Large intestine (tissue), 12 donors: ENCODE measurements at places on chromosomes 11 and 22. TPM values are rescaled to one million over a fixed set of nuclear protein-coding genes. Genes with fewer than 3 reads are reported as not detected.

DNA sequence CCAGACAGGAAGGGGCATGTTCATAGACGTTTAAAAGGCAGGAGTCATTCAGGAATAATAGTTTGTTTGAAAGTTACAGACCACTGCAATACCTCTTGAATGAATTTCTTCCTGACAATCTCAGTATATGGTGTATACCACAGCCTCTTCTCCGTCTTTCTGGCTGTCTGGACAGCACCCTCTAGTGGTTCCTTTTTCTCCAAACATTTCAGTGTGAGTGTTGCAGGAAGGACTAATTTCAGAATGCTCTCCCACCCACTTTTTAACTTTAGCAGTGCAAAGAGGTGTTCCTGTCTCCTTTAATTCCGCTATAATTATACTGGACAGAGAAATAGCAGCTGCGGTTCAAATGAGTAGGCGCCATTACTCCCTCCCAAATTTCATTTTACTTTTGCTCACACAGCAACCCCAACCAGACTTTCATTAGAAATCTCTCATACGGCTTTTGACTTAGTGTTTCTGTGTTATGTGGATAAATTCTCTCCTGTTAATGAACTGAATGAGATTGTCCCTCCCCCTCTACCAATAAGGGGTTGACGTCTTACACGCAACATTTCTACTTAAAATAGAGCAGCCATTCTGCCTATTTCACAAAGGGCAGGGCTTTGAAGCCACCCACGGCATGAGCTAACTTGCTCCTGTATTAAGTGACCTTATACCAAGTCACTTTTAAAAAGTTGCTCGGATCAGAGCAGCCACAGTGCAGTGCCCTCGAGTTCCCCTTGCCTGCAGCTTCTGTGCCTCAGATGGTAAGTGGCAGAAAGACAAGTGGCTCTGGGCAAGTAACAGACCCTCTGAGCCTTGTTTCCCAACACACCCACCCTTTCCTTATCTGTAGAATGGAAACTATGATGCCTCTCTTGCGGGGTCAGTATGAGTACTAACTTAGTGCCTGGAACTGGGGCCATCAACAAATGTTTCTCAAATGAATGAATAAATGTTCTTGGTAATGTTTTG, 368.6 kb downstream of the OPCML start:
- DNase-seq: peak; percentile 50

- no peak for DNase-seq
Measured at GRCh38 chr11:125505492-125506080, 9.5 kb upstream of the FEZ1 start.

DSCAML1 gene
- 1.6 TPM for polyA plus RNA-seq

DNA sequence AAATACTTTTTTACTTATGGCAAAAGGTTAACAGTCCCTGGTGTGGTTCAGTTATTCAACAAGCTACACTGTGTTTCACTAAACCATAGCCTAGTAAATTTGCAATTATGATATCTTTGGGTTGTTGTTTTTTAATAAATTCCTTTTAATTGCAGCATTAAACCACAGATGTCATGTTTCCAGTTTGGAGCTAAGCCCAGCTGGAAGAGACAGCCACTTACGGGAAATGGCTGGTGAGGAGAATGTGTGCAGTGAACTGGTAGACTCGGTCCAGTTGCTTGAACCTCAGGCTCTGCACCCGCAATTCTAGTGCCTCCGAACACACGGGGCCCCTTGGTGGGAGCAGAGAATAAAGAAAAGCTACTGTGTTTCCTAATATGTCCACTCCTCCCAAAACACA, 70.8 kb downstream of the WNT11 start:
- no peak for DNase-seq

GRCh38 chr11:128726458-128727139, 32.7 kb downstream of the FLI1 start:
- DNase-seq: no peak

- no peak for DNase-seq
Measured at GRCh38 chr11:35927104-35927503, 16.8 kb upstream of the LDLRAD3 start.

GRCh38 chr11:62671608-62672389, at the start of the genes LBHD1 and UQCC3:
TSS of gene LBHD1 (minus strand) at chr11:62672267. CDS start at chr11:62670031, 2,236 bp downstream.
TSS of gene UQCC3 (plus strand) at chr11:62671673. CDS start at chr11:62671746, 73 bp downstream.
- DNase-seq: peak; percentile 92

UBE4A gene
- 39.6 TPM for polyA plus RNA-seq

RNF215 gene
- polyA plus RNA-seq: 17.0 TPM

DNA sequence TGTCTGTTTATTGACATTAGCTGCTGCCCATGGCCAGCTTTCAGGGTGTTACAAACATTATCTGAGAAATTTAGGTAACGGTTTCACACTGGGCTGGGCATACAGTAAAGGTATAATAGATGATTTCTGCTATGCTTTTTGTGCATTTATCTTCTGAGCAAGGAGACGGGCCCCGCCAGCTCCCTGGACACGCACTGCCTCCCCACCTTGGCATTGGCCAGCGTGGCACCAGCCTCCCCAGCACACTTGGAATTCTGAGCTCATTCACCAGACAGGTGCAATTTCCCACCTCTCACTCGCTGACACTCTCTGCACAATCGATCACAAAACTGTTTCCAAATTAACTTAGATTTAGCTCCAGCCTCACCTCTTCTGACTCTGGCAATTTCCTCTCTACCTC, 222.8 kb downstream of the CEP164 start:
- no peak for DNase-seq

- DNase-seq: no peak
Measured at GRCh38 chr11:68735646-68736045, 15.7 kb downstream of the TESMIN start.

RAB3IL1 gene
- polyA plus RNA-seq: 19.6 TPM

RASSF10 gene
- polyA plus RNA-seq: 3.6 TPM

TOP3B gene
- polyA plus RNA-seq: 32.3 TPM

- peak; percentile 69 for DNase-seq
Measured at GRCh38 chr11:10878408-10879214, 20.8 kb upstream of the ZBED5 start.

DNA sequence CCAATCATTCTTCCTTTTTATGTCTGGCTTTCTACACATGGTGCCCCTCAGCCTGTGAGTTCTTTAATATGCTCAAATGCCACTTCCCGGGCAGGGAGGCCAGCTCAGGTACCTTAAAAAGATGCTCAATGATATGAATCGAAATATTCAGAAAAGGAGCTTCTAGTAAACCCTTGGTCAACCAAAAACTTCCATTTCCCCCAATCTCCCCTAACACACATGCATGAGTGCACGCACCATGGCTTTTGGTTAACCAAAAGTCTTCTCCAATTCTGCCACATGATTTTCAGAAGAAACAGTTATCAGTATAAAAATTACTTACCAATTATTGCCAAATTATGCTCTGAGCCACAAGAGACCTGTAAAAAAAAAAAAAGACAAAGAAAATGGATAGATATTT, 135.0 kb downstream of the SERGEF start:
- no peak for DNase-seq

FBXO3 gene
- polyA plus RNA-seq: 37.5 TPM

GRCh38 chr22:38141217-38141973, 30.9 kb upstream of the BAIAP2L2 start:
- no peak for DNase-seq

GRCh38 chr22:19884161-19884953, 29.7 kb upstream of the GNB1L start:
- DNase-seq: no peak

DNA sequence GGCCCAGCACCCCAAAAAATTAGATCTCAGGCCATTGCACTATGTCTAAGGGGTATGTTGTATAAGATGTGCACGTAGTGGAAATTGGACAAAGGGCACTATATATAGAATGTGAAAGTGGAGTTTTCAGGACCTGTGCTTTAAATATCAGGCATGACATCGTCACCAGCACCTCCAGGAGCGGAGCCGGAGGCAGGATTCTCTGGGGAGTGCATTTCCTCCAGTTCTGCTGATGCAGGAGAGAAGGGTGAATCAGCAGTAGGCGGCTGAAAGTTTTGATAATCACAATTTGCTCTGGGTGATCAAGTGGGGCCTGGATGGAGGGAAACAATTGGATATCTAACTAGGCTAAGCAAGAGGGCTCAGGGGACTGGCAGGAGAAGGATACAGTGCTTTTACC, 69.1 kb upstream of the NTM start:
- DNase-seq: no peak

DNA sequence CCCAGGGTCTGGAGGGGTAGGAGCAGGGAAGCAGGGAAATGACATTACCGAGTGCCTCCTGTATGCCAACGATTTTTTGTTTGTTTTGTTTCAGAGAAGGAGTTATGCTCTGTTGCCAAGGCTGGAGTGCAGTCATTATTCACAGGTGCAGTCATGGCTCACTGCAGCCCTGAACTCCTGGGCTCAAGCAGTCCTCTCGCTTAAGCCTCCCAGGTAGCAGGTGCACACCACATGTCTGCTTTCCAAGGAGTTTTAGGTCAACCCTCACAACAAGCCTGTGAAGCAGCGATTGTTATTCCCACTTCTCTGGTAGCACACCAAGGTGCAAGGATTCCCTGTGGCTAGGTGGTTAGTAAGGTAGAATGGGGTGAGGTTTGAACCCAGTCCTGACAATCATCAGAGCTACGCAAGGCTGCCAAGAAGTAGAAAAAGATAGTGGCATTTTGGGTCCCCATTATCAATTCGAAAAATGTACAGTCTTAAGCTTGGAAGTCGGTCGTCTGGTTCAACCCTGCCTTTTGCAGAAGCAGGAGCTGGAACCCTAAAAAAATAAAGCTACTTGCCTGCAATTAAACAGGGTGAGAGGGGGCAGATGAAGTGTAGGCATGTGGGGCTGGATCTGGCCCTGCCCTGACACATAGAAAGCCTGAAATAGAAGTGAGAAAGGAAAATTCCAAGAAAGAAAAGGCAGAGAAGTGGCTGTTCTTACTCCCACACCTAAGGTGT, 9.1 kb downstream of the UCP3 start:
- DNase-seq: no peak

DNA sequence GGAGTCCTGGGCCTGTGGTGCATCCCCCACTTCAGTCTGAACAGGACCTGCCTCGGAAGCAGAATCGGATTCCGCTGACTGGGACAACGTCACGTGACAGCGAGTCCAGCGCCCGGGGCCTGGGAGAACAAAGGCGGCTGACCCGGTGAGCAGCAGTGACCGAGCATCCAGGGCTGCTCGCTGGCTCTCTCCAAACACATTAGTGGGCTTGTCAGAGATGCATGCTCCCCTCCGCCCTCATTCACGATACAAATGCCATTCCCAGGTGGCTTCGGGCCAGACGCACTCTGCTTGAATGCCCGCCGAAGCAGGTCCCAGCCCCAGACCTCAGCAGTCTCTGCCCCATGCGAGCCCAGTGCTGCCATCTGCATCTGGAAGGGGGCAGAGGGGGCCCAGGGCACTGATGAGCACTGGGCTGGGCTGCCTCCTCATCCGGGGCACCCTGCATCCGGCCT, 91.0 kb downstream of the WNT7B start:
- DNase-seq: no peak

UEVLD gene
- 19.5 TPM for polyA plus RNA-seq

- no peak for DNase-seq
Measured at GRCh38 chr11:112566124-112566523, 305.5 kb upstream of the PLET1 start.

DNA sequence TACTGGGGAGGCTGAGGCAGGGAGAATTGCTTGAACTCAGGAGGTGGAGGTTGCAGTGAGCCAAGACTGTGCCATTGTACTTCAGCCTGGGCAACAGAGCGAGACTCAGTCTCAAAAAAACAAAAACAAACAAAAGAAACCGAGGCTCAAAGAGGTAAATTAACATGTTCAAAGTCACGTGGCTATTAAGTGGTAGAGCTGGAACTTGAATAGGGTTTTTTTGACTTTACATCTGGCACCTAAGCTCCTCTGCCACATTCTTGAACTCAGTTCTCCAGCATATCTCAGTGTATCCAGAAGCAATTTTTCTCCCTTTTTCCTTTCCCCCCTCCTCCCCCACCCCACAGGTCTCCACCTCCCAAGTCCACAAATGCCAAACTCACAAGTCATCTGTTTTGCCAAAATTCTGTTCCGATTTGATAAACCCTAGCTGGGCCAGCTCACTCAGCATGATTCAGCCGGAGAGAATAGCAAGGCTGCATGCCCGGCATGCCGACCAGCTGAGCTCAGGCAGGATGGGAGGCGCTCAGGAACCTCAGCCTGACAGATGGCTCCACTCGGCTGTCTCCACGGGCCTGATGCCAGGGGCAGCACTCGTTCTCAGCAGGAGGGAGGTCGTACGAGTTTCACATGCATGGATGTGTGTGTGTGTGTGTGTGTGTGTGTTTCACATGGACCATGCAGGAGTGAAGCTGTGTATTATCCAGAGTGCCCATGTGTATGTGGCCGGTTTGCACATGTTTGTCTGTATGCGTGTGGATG, 63.2 kb upstream of the RRAS2 start:
- peak; percentile 64 for DNase-seq

GRCh38 chr11:67368621-67369020, 4.8 kb downstream of the CLCF1 start:
- no peak for DNase-seq

KCNK4 gene
- 0.09 TPM for polyA plus RNA-seq

- no peak for DNase-seq
Measured at GRCh38 chr22:23897320-23897719, 3.1 kb downstream of the MIF start.

GRCh38 chr11:57223601-57224000, 13.4 kb downstream of the APLNR start:
- DNase-seq: no peak

DNA sequence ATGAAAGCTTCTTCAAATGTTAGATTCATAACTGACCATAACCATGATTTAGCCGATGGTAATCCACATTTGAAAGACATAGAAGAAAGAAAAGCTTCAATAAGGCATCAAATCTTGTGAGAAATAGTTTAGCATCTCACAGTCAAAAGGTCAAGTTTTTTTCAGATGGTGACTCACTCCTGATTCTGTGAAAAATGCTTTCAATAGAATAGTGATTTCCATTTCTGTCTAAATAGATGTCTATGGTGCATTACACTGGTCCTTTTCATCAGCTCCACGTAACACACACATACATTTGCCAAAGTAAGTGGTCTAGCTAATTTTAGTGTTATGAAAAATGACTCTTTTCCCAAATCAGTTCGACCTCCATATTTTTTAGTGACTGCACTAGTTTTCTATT, 139.2 kb downstream of the LRRC4C start:
- no peak for DNase-seq

GRCh38 chr11:35419184-35419829, at the start of gene SLC1A2:
TSS of gene SLC1A2 (minus strand) at chr11:35419558. CDS start at chr11:35418966, 592 bp downstream.
- peak; percentile 16 for DNase-seq

FOLR3 gene
- polyA plus RNA-seq: 0.36 TPM

CYP2D6 gene
- polyA plus RNA-seq: 6.5 TPM

PTPRJ gene
- 26.4 TPM for polyA plus RNA-seq

GRCh38 chr11:15053191-15053685, 20.2 kb upstream of the CALCB start:
- DNase-seq: no peak

GRCh38 chr22:48870436-48870835, 957.2 kb downstream of the BRD1 start:
- no peak for DNase-seq
